ENCODE measurements at places on chromosomes 12 and 14. TPM values are rescaled to one million over a fixed set of nuclear protein-coding genes. Genes with fewer than 3 reads are reported as not detected.

GRCh38 chr12:41745593-41745992 lies 399.1 kb downstream of the GXYLT1 start:
- no peak for DNase-seq

ARHGAP9 gene
- 154 TPM for total RNA-seq

RNASE2 gene
- total RNA-seq: not detected

DNA sequence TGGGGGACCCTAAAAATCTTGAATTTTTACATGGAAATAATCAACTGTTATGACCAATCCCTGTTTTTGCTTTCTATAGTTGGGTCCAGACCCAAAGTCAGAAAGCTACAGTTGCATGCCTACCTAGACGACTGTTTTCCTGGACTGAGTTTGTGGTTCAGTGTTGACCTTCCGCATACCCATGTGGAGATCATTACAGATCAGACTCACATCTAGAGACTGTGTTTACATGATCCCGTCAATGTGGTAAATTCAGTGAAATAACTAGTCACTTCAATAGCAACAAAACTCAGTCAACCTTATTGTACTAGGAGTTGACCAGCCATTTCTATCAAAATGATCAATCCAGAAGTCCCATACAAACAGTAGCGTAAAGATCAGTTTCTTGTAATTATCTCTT lies 257.6 kb downstream of the EGLN3 start:
- no peak for DNase-seq

DNA sequence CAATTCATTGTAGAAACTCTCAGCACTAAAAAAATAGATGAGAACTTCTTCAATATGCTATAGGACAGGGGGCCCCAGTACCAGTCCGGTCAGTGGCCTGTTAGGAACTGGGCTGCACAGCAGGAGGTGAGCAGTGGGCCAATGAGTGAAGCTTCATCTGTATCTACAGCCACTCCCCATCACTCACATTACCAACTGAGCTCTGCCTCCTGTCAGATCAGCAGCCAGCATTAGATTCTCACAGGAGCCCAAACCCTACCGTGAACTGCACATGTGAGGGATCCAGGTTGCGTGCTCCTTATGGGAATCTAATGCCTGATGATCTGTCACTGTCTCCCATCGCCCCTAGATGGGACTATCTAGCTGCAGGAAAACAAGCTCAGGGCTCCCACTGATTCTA lies 15.7 kb upstream of the ANO2 start:
- DNase-seq: no peak

DNA sequence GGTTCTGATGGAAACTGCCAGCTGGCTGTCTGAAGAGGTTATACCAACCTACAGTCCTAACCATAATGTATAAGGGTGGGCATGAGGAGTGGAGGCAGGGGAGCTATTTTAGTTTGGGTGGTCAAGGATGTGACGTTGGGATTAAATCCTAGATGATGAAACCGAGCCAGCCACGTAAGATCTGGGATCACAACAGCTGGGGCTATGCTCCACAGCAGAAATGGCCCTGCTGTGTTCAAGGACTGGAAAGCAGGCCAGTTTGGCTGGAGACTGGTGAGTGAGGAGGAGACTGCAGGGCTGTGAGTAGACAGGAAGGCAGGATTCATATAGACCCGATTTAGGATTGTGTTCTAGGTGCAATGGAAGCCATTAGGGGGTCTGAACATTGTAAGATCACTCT lies 66.1 kb downstream of the SAMD4A start:
- DNase-seq: no peak

DNA sequence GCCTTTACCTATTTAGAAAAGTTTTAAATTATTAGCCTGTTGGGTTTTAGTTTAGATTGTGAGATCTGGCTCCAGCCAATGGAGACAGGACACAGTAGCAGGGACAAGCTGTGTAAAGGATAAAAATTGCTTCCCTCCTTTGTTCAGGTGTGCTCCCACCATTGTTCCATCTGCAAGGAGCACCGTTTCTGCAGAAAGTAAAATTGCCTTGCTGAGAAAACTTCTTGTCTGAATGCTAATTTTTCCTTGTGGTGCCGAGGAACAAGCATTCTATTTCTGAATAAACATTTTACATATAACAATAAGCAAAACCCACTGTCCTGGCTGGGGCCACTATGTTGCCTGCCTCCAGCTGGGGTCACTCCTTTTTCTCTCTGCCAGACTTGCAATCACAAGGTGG lies 72.7 kb upstream of the ZFP36L1 start:
- no peak for DNase-seq

GRCh38 chr14:20386276-20386855 lies 26.9 kb downstream of the TEP1 start:
- DNase-seq: no peak

- no peak for DNase-seq
These were observed 80.4 kb downstream of the DUSP16 start for GRCh38 chr12:12482150-12482761.

- DNase-seq: no peak
These were observed 25.1 kb upstream of the BTBD6 start for GRCh38 chr14:105223260-105223659.

- no peak for DNase-seq
These were observed 65.6 kb downstream of the FERMT2 start for GRCh38 chr14:52885230-52885629.

CD4 gene
- 0.49 TPM for total RNA-seq

DNA sequence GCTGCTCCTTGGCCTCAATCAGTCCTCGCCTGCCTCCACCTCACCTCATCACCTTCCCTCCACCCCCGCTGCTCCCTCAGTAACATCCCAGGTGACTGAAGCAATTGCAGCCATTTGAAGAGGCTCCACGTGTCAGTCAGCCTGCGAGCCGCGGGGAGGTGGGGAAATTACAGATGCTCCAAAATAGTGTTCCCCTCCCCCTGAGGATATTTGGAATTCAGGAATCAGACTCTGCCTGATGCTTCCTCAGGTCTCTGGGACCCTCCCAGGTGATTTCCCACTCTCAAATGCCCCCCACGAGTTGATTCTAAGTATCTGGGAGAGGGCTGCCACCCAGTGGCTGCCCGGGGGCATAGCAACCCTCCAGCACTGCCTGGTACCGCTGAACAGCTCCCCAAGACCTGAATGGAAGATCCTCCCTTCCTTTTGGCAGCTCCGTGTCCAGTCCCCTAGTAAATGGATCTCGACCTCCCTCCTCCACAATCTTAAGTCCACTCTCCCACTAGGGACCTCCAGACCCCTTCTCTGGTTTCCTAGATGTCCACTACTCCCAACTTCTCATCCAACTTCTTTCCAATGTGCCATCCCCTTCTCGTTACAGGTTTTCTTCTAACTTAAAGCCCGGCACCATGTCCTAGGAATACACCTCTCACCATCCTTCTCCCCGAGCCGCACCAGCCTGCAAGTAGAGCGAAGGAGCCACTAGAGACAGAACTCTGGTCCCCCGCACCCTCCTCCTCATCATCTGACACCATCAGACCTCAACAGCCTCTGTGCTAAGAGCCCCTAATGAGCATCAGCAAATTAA lies 1.4 kb upstream of the ASIC1 start:
- DNase-seq: peak; percentile 79

GRCh38 chr14:41773536-41774279 lies 167.0 kb downstream of the LRFN5 start:
- DNase-seq: no peak

MGAT2 gene
- total RNA-seq: 39.9 TPM
